Natural killer cell treated with Interleukin-12 subunit alpha and Interleukin-12 subunit beta and Interleukin-15 and Interleukin-18, amount 100 ng/mL, for 72 hours (primary cell): ENCODE measurements at places on chromosomes 16 and 17.

- no peak for DNase-seq
These were observed 1.2 kb upstream of the TMEM88 start for GRCh38 chr17:7853691-7854038.

DNA sequence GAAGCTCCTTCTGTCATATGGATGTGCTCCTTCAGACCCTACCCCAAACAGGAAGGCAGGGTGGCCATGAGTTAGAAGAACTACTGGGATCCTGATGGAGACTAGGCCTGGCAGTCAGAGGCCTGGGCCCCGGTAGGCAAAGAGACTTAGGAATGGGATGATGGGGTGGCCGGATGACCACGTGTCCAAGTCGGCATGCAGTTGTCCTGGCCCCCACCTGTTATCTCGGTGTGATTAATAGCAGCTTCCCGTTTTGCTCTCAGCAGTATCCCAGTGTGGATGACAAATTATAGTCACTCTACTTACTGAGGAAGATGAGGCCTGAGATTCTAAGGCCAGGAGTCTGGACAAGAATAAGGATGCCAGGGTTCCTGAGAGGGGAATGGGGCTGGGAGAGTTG lies 1.5 kb downstream of the TNFSF12 start:
- DNase-seq, result no peak

DNA sequence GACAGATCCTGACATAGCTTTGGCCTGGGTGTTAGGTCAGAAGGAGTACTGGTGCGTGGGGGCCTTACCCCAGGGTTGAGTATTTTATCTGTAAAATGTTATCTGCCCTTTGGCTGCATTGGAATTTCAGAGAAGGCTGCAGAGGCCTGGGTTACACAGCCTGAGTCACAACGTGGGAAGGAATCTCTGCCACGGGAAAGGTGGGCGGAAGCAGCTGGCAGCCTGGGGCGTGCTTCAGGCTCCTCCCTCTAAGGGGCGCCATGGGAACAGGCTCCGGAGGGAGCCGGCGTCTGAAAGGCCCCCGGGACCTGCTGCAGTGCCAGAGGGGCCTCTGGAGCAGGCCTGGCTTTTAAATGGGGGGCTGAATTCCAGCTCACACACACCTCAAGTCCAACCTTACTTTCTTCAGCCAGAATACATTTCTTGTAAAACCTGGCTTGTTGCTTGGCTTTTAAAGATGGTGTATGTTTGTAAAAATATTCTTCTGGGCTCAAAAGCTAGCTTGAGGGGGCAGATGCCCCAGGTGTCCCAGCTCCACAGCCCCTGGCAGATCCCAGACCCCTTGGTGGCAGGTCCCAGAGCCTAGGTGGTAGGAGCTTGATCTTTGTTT lies 142.2 kb downstream of the RAB11FIP4 start:
- DNase-seq, result no peak

DNA sequence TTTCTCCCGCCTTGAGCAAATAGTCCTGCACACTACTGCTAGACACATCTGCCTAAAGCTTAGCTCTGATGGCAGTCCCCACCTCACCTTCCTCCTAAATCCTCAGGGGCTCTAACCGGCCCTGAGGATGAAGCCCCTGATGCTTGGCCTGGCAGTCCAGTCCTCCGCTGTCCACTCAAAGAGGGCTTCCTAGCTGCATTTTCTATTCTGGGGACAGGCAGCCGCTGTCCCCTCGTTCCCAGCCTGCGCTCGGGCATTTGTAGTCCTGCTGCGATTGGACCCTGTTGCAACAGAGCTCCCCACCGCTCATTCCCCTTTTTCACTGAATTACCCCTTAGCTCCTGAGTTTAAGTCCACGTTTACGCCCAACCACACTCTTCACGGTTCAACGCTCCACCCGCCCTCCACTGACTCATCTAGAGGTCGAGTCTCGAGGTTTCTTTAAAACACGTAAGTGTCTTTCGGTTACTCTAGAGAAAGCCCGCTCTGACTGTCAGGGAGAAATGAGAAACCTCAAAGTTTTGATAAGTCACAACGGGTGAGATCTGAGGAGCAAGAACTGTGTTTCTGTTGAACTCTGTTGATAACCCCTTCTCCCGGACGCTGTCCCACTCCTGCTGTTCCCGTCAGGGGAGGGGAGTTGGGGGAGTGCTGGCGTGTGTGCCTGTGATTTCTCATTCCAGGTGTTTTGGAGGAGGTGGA lies 4.5 kb downstream of the CCR7 start:
- DNase-seq, result peak; percentile 92

DNA sequence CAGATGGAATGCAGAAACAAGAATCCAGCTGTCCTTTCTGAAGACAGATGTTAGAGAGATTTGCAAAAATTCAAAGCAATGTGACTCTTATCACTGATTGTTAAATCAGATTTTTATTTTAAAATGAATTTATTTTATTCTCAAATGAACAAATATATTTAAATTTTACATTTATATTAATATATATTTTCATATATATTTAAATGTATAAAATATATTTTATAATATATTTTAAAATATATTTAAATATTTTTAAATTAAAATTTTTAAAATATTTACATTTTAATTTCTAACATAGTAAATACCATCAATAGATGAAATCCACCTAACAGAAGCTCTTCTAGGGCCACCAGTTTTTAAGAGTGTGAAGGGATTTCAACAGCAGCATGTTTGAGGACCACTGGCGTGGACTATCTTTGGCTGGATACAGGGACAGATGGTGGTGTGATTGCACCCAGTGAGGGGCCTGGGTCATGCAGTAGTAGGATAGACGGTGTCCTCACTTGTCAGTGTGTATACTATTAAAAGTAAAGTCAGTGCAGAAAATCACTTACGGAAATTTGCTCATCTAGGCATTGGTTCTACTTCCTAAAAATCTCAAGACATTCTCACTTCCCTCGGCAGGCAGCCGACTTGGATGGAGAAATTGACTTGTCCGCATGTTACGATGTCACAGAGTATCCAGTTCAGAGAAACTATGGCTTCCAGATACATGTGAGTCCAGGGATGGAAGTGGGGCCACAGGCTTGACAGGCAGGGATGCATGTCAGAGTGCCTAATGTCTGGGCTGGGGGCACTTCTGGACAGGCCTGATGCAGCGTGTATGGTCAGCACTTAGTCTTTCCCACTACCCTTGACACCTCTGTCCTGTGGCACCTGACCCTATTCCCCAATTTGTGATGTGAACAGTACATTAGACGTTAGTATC lies 56.3 kb downstream of the PLD6 start:
- no peak for DNase-seq

DNA sequence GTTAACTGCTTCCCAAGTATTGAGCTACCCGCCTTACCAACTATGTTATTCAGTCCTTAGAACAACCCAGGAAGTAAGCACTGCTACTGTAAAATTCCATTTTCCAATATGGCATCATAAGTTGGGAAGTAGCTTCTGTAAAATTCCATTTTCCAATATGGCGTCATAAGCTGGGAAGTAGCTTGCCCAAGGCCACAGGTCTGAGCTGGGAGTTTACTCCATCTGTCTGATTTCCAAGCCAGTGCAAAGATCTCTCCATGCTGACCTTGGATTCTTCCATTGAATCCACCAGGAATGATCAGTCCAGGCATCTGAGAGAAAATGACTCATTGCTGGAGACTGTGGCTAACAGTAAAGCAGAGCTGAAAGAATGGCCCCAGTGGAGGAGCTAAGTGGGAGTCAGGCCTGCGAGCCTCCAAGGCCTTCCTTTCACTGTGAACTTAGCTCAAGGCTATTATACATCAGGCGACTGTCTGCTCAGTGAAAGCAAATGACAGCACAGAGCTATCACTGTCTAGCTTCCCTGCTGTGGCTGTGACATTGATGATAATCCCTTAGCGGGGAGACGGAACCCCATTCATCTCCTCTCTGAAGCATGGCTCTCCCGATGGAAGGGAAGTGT lies 430.4 kb downstream of the HAPSTR1 start:
- no peak for DNase-seq

GRCh38 chr16:72247821-72248253 lies 75.9 kb upstream of the PMFBP1 start:
- DNase-seq, result no peak

GRCh38 chr17:39082482-39082881 lies 69.0 kb downstream of the PLXDC1 start:
- no peak for DNase-seq

DNA sequence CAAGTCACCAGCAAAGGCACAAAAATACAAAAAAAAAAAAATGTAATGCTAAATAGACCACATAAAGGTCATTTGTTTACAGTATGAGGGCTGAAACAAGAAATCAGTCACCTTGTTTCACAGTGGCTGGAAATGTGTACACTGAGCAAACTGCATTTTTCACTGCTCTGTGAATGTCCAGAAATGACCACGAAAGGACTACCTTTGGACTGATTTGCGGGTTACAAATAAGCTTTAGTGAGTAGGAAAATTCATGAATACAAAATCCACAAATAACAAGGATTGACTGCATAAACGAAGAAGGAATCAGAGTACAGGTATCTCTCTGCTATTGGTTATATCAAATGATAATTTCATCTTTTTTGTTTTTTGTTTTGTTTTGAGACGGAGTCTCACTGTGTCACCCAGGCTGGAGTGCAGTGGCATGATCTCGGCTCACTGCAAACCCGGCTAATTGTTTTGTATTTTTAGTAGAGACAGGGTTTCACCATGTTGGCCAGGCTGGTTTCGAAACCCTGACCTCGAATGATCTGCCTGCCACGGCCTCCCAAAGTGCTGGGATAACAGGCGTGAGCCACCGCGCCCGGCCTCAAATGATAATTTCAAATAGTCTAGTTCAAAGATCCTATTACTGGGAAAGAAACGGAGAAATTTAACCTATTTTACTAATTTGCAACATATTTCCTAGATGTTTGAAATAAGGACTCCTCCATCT lies 30.5 kb downstream of the CYTH1 start:
- peak; percentile 58 for DNase-seq

DNA sequence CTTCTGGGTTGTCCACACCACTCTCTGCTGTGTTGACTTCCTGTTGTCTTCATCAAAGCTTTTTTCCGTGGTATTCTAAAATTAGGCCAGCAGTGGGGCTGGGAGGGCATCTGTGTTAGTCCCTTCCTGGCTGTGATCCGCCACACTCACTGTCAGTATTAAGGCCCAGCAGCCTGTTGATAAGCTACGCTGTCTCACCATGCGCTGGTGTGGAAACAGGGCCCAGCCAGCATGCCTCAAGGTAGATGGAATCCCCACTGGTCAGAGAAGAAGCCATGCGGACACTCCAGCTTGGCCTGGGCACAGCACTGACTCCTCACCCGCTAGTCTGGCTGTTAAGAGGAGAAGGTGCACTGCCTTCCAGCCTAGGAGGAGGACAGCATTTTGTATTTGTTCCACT lies 11.4 kb downstream of the CDR2L start:
- DNase-seq, result no peak

DNA sequence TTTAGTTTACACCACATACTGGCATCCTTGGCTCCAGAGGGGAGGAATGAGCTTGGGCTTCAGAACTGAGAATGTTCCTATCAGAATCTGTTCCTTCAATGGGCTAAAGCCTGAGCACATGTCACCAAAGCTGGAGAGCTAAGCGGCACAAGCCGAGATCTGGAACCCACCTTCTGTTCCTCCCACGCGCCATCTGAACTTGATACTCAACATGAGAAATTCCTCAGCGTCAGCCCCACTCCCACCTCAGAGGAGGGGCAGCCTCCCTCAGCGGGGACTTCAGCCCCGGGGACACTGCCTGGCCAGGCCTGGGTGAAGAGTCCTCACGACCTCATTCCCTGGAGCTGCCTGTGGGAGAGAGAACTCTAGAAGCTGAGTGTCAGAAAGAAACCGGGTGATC lies 22.8 kb upstream of the SLC47A1 start:
- DNase-seq, result no peak

- no peak for DNase-seq
These were observed 3.9 kb downstream of the PLXDC1 start for GRCh38 chr17:39147221-39148185.

GRCh38 chr17:61299517-61300513 lies 99.8 kb upstream of the TBX2 start:
- DNase-seq, result no peak

DNA sequence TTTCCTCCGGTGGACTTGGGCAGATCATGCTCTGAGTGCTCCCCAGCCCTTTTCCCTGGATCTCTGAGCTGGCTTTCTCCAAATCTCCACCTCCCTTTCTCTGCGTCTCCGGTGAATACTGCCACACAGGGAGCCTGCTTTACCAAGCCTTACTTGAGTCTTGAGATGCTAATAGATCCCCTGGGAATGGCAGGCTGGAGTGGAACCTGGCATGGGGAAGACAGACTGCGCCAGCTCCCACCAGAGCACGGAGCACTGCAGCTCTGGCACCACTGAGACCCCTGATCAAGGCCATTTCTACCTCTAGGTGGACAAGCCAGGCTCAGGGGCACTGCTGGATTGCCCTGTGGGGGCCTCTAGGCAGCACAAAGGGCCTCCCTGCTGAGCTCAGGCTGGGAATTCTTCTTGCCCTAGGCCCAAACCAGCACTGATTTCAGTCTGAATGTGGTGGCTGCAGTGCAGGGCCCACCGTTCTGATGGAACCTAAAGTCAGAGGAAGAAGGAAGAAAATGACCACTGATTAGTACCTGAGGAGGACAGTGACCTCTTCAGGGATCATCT lies 74.3 kb upstream of the CRHR1 start:
- no peak for DNase-seq

- no peak for DNase-seq
These were observed 44.7 kb downstream of the SOCS1 start for GRCh38 chr16:11211061-11211976.

DNA sequence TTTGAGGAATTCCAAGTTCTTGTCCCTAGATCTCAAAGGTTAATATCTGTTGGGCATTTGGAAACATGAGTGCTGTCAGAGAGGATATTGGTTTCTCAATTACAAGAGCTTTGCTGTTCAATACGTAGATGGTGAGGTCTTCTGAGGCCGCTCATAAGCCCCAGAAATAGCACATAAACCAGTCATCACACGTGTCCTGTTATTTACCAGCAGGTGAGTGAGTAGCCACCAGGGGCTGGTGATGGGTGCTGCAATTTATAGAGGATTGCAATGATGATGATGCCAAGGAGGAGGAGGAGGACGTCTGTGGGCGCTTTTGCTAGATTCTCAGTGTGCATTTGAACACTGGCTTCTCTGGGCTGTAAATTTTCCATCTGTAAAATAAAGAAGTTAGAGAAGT lies 89.0 kb downstream of the SALL1 start:
- DNase-seq, result no peak

DNA sequence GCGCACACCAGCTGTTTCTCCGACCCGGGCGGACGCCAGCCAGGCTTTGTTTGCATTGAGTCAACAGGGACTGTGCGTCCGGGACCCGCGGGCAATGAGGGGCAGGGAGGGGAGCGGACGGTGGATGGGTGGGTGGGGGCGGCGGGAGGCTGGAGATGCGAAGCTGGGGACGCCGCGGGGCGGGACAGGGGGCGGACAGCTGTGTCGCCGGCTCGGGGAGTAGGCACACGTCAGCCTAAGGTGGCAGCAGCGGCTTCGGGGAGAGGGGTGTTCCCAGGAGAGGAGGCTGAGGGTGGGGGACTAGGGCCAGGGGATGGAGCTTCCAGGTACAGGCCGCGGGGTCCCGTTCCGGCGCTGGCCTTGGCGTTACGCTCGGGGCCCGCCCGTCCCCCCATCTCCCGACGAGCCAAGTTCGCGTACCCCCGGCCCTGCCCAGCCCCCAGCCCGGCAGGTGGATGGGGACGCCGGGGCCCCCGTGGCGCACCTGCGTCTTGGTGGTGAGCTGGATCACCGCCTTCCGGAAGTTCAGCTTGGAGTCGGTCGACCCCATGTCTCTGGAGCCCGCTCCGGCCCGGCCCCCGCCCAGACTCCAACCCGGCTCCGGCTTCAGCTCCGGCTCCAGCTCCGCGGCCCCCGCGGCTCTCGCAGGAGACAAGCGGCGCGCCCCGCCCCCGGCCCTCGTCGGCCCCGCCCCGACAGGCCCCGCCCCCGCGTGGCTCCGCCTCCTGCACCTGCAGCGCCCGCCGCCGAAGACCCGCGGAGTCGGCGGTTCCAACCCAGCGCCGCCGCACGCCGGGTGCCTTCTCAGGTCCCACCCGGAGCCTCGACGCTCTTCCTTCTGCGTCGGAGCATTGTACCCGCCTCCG lies at the start of gene HID1:
TSS of gene HID1 (minus strand) at position 653 of the 866 bp plus-strand sequence. CDS start at position 550, 103 bp downstream.
- DNase-seq, result no peak
